Subcutaneous adipose tissue (tissue), 4 donors: ENCODE measurements at places on chromosomes 12 and 14. TPM values are rescaled to one million over a fixed set of nuclear protein-coding genes. Genes with fewer than 3 reads are reported as not detected.

CMA1 gene
- total RNA-seq: 2.2 TPM

DDX55 gene
- 18.8 TPM for total RNA-seq

FOXG1 gene
- not detected for total RNA-seq

FITM1 gene
- not detected for total RNA-seq

PLBD1 gene
- total RNA-seq: 24.2 TPM

CCDC38 gene
- total RNA-seq: not detected

ARHGEF40 gene
- 50.2 TPM for total RNA-seq

MANSC4 gene
- not detected for total RNA-seq

TPPP2 gene
- not detected for total RNA-seq

PMEL gene
- total RNA-seq: 2.0 TPM
